ENCODE measurements at places on chromosomes 7 and 10. TPM values are rescaled to one million over a fixed set of nuclear protein-coding genes. Genes with fewer than 3 reads are reported as not detected.
A peak's percentile ranks its signal among the peaks of the same experiment; 100 is the strongest.

- no peak for DNase-seq
Measured at GRCh38 chr10:109996225-109996624, 11.6 kb upstream of the ADD3 start.

DNA sequence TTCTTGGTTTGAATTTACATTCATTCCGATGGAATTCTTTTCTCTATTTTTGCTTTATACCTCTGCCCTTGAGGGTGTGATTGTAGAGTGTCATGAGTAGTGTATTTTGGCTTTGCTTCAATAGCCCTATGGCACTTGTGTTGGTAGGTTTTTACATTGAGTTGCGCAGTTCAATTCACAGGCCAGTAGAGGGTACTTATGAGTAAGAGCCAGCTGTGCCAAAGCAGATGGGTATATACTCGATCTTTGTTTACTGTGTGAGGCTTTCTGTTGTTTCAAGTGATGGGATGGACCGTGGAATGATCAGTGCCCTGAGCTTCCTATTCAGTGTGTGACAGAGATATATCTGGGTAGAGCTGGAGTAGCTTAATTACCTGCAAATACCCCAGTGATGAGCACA lies 4.3 kb upstream of the AKR1C3 start:
- DNase-seq = no peak

- no peak for DNase-seq
Measured at GRCh38 chr10:3172081-3172445, 519 bp downstream of the PITRM1 start.

GRCh38 chr10:131848741-131849590 lies 51.8 kb upstream of the PPP2R2D start:
- DNase-seq = no peak

DNA sequence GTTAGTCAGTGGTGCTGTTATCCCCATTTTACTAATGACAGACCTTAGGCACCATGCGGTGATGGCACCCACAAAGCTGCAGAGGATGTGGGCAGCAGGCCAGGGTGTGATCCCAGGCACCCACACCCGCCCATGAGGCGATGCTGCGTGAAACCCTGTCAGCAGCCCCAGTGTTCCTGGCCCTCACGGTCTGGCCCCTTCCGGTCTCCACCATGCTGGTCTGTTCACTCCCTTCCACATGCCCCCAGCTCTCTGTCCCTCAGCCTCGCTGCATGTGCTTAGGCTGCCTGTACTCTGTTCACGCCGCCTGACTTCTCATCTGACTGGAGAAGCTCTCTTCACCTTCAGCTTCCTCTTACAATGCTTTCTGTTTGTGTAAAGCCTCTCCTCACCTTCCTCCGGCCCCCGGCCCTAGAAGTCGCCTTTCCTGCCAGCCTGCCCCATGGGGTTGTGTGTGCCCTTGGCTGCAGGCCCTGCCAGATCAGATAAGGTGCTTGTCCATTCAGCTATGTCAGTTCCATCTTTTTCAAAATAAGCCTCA lies 17.6 kb upstream of the ORAI2 start:
- DNase-seq = peak; percentile 48

DNA sequence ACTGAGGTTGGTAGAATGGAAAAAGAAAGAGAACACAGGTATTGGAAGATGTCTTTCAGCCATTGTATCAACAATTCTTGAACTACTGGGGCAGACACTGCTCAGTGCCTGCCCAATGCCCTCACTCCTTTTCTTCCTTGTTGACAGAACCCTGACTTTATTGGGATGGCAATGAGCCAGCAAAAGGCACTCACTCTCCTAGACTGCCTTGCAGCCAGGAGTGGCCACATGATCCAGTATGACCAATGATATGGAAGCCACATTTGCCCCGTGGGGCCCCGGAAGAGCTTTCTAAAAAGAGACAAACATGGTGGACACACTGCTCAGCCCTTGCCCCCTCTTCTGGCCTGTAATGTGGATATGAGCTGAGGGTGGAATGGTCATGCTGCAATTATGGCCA lies 88.6 kb upstream of the ZNF716 start:
- DNase-seq = no peak

GRCh38 chr10:33376976-33377657 lies 42.6 kb upstream of the NRP1 start:
- DNase-seq = no peak

DNA sequence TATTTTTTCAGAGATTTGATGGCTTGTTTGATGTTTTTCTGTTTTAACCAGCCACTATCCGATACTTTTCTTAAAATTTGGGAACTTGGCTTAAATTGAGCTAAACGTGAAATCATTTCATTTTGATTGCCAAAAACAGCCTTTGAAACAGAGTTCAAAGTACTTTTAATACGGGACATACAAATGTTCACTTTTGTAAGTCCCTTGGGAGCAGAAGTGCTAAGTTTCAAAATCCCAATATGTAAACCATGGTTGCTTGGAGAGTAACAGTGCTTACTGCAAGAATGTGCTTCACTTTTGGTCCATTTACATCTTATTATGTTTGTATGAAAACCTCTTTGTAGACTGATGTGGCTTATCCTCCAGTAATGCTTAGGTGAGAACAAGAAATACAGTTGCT lies 10.9 kb downstream of the PNPLA8 start:
- DNase-seq = no peak

DNA sequence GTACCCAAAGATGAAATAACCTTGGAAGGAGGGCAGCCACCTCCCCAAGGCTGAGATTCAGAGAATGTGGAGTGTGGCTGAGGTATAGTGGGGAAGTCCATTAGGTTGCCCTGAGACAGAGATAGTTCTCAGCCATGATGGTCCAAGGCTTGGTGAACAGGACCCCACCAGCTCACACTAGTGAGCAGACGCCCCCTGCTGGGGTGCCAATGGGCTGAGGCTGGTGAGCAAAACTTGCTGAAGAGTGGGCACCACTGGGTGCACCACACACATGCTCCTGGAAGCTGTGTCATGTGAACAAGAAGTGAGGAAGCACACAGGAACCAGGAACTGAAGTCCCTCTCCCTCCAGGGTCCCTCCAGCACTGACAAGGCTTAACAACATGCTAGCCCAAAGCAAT lies 8.9 kb downstream of the FBXL13 start:
- DNase-seq = peak; percentile 31

GRCh38 chr7:157514306-157514705 lies 177.5 kb downstream of the DNAJB6 start:
- DNase-seq = no peak

GRCh38 chr7:151168003-151168786 lies 701 bp upstream of the GBX1 start:
- DNase-seq = peak; percentile 62

- DNase-seq = no peak
Measured at GRCh38 chr7:3066506-3066905, 22.8 kb upstream of the CARD11 start.

DNA sequence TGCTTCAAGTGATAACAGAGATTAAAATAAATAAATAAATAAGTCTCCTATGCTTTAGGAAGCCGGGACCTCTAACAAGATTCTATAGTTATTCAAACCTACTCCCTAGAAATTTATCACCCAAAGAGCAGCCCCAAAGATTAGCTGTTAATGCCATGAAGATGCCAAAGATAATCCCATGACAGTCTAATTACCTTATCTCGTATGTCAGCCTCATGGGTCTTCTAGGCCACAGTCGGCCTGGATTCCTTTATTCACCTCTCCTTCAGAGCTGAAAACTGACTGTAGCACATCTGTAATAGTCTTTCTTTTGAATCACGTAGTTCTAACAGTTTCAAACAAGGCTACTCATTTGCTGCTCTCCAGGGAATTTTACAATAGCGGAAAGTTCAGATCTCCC lies 24.2 kb downstream of the COL1A2 start:
- DNase-seq = no peak

- DNase-seq = no peak
Measured at GRCh38 chr7:110001254-110001938, 1089.5 kb upstream of the LRRN3 start.

GRCh38 chr10:80523773-80524172 lies 13.9 kb upstream of the SH2D4B start:
- no peak for DNase-seq

DNA sequence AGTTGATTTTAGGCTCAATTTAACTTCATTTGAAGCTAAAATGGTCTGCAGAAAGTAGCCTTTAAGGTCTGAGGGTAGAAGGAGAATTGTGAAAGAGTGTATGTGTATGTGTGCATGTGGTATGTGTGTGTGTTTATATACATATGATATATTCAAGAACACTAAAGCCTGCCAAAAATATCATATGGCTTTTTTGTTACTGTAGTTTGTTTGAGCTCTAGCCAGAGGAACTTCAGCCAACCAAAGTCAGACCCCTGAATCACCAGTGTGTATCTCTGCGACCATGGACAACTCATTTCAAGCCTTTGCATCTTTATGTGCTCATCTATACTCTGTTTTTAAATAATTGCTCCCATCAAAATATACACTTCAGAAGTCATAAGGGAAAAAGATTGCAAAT lies 58.4 kb upstream of the HDAC9 start:
- DNase-seq = no peak

- no peak for DNase-seq
Measured at GRCh38 chr7:36228039-36228438, 75.0 kb downstream of the EEPD1 start.

- no peak for DNase-seq
Measured at GRCh38 chr10:117635826-117636225, 93.3 kb downstream of the EMX2 start.

DNA sequence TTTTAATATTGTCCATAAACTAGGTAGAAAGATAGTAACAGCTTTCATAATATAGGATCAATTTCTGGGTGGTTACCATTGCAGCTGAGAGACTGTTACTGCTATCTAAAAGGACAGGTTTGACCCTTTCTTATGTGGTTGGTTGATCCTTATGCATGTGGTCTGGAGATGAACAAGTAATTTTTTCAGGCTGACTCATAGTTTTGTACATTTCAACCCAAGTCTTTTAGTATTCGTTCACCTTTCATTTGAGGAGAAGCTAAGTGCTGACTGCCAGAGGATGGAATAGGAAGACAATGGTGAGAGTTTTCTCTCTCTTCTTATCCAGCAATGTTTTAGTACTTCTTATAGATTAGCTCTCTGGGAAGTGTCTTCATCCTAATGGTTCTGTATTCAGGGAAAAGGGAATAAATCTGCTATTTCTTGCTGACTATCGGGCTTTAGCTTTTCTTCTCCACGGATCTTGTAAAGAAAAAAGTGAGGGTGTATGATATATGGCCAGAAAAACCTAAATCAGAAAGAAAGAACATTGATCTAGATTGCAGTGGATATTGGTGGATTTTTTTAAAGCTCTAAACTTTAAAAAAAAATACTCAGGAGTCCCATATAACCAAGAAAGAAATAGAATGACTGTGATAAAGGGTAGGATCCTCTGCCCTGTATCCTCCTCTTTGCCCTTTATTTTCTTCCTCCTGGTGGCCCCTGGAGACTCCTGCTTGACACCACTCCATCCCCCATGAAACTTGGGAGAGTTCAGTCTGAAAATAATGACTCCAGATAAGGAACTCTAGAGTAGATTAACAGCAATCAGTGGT lies 88.0 kb downstream of the CPED1 start:
- DNase-seq = no peak

The SFTPA1 gene
- not detected for total RNA-seq

The PLAC9 gene
- not detected for total RNA-seq

The RSPH10B2 gene
- 0.37 TPM for total RNA-seq

The TEX36 gene
- total RNA-seq = not detected

The POP7 gene
- 21.7 TPM for total RNA-seq

The MACROH2A2 gene
- not detected for total RNA-seq

The PIK3CG gene
- total RNA-seq = 62.0 TPM

The FANK1 gene
- total RNA-seq = 0.42 TPM

The EPO gene
- not detected for total RNA-seq

The SPAM1 gene
- not detected for total RNA-seq

The CTAGE8 gene
- total RNA-seq = 0.64 TPM
